ENCODE measurements at places on chromosomes 16 and 17. TPM values are rescaled to one million over a fixed set of nuclear protein-coding genes. Genes with fewer than 3 reads are reported as not detected.

DNA sequence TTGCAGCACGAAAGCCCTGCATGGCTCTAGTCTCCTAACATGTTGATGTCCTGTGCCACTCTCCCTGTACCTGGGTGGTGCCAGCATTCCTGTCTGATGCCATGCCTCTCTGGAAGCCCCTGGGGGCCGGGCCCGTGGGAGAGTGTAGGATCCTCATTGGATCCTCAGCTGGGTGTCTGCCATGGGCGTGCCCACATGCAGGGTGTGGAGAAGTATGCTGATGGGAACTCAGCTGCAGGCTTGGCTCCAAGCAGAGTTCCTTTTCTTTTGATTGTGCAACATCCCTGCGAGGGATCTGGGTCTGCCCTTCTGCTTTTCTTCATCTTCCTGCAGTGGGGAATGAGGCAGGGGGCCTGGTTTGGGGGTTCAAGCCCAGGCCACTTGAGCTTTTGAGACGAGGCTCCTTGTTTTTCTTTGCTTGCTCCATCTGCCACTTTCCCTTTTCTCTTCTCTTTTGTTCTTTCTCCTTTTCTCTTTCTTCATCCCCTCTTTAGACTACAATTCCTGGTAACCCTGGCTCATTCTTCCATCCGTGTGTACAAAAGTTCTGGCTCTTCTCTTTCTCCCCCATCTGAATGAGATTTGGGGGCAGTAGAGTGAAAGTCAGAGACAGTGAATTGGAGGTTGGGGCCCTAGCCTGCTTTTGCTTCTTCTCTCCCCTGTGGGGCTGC is 32.9 kb downstream of the KSR1 start:
- peak; percentile 60 for DNase-seq

DNA sequence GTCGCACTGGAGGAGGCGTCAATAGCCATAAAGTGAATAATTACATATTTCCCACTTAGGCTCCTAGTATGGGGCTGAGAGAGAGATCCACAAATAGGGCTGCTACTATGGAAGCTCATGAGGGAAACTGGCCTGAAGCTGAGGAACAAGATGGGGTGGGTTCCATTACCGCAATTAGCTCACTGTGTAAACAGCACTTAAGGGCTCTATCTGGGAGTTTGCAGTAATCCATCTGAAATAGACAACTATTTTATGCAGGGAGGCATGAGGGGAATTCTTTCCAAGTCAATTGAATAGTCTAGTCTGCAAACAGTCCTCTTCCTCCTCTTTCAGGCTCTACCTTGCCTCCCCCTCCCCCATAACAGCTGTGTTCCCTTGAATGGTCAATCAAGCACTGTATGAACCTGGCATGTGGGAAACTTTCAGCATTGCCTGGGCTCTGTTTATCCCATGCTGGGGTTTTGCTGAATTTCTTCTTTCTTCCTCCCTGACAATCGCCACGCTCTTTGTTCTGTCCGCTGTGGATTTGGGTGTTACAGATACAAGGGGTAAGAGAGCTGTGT is 56.1 kb upstream of the MAF start:
- peak; percentile 75 for DNase-seq

DNA sequence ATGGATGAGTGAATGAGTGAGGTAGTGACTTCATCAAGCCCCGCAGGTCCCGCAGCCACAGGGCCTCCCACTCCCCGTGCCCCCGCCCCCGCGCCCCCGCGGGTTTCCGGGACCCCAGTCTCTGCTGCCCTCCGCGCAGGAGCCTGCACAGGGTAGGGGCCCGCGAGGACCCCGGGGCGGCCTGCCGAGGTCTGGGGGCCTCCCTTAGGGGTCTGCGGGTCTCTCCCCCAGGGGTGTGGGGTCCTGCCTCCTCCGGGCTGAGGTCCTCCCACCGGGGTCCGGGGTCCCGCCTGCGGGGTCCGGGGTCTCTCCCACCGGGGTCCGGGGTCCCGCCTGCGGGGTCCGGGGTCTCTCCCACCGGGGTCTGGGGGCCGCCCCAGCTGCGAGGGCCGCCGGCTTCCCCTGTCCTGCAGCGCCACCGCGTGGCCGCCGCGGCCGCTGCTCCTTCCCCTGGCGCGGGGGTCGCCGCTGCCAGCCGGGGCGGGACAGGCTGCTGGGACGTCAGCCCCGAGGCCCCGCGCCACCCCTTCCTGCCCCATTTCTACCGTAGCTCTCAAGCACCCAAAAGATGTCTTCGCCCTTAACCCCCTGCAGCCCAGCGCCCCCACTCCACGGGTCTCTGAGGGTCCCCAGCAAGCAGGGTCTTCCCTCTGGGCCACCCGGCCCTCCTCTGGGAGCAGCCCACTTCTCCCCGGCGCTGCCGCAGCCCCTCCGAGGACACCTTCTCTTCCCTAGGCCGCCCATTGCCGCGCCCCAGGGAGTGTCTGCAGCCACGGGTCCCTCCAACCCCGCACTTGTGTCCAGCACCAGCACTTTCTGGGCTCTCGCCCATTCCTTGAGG is 10.4 kb upstream of the CHMP6 start:
- DNase-seq, result no peak

GRCh38 chr16:29644973-29645693 is 17.9 kb upstream of the SPN start:
- no peak for DNase-seq

DNA sequence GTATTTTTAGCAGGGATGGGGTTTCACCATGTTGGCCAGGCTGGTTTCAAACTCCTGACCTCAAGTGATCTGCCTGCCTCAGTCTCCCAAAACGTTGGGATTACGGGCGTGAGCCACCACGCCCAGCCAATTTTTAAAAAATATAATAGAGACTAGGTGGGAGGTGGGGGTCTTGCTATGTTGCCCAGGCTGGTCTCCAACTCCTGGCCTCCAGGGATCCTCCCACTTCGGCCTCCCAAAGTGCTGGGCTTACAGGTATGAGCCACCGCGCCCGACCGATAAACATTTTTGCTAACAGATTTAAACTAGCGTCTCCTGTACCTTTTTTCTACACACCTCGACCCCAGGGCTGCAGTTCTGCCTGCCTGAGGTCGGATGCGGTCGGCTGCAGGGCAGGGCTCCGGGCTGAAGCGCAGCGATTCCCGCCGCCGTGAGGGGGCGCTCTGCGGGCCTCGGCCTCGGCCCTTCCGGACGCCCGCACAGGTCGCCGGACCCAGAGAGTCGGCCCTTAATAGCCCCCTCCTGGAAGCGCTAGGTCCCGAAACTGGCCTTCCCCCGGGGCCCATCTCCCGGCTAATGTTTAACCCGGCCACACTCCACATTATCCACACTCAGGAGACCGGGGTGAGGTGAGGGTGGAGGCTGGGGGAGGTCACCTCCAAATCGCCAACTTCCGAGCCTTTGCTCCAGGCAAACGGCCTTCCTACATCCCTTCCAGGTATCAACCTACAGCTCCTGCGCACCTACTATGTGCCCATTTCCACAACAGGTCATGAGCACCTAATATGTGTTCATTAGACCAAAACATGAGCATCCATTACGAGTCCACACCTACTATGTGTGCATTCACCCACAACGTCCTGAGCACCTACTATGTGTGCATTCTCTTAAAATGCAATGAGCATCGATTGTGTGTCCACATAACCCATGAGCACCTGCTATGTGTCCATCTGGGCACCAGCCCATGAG is 2.0 kb upstream of the GLIS2 start:
- DNase-seq, result peak; percentile 35

- DNase-seq, result no peak
These were observed 54.9 kb downstream of the LDHD start for GRCh38 chr16:75061669-75062068.

Gene MYH10
- total RNA-seq, result 10.7 TPM

Gene VPS35
- 113 TPM for total RNA-seq

Gene FAM20A
- 0.16 TPM for total RNA-seq

All from myocyte (in vitro differentiated cells).